ENCODE measurements at places on chromosomes 11 and 22.
A peak's percentile ranks its signal among the peaks of the same experiment; 100 is the strongest.

- DNase-seq: no peak
Observed at GRCh38 chr11:31798554-31799434, 12.3 kb downstream of the PAX6 start.

DNA sequence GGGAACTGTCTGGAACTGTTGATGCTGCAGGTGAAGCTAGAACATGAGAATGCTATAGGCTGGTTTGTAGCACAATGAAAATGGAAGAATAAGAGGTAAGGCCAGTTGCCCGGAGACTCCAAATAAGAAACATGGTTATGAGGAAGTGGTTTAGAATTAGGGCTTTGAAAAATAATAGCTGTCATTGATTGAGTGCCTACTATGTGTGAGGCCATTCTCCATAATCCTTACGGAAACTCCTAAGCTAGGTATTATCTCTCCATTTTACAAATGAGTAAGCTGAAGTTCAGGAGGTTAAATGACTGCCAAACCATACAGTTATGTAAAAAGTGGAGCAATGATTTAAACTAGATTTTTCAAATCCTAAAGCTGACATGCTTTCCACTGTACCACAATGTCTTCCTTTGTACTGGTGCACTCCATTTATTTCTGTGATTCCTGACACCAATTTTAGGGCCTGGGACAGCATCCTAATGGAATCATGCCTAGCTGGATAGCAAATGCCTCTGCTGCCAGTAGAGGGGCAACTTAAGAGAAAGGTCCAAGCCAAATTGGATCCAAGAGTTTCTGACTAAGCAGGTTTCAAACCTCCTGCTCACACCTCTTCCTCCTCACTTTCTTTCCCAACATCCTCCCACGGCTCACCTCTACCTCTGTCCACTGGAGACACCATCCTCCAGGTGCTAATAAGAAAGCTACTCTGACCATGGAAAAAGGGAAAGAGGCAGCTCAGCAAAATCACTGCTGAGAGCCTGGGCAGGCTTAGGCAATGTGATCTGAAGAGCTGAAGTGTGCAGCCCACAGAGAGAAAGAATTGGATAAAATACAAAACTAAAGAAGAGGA lies 46.9 kb upstream of the PICALM start:
- DNase-seq: no peak

- DNase-seq: peak; percentile 61
Observed at GRCh38 chr22:24503137-24503842, 8.2 kb downstream of the UPB1 start.

GRCh38 chr11:120956710-120957495 lies 67.0 kb upstream of the TBCEL start:
- no peak for DNase-seq
